ENCODE measurements at places on chromosomes 11 and 22.

GRCh38 chr22:40212121-40212520 is 34.4 kb downstream of the TNRC6B start:
- DNase-seq: no peak

DNA sequence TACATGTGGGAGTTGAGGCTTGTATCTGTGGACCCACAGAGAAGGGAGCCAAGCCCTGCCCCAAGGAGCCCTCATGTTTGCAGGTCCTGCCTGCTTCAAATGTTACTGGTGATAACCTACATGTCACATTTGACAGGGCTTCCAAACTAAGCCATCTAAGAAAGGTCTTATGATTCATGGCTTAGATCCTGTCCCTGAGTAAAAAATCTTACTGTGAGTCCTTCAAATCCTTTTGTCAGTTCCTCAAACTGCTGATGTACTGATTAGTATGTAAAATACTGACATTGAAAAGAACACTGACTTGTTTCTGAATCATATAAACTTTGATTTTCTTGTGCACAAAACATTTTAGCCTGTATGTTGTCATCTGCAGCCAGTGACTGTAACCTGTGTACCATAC is 1.0 kb upstream of the PANX1 start:
- DNase-seq: no peak

GRCh38 chr22:46245511-46245910 is 4.6 kb downstream of the CDPF1 start:
- no peak for DNase-seq

- no peak for DNase-seq
These were observed 42.8 kb upstream of the NUP50 start for GRCh38 chr22:45120931-45121330.

GRCh38 chr11:134374891-134375550 is 37.0 kb downstream of the B3GAT1 start:
- no peak for DNase-seq

- no peak for DNase-seq
These were observed 1.4 kb upstream of the TPP1 start for GRCh38 chr11:6620636-6621035.

GRCh38 chr11:87298155-87298554 is 260.4 kb downstream of the TMEM135 start:
- no peak for DNase-seq

- DNase-seq: no peak
These were observed 3.4 kb upstream of the OR8I2 start for GRCh38 chr11:56089697-56090096.

- no peak for DNase-seq
These were observed 63.8 kb upstream of the APOA1 start for GRCh38 chr11:116901211-116901610.

Data from activated naive CD4-positive, alpha-beta T cell (primary cell).